ENCODE measurements at places on chromosomes 4 and X.

GRCh38 chr4:153789741-153790499 is 1.0 kb upstream of the SFRP2 start:
- no peak for DNase-seq

DNA sequence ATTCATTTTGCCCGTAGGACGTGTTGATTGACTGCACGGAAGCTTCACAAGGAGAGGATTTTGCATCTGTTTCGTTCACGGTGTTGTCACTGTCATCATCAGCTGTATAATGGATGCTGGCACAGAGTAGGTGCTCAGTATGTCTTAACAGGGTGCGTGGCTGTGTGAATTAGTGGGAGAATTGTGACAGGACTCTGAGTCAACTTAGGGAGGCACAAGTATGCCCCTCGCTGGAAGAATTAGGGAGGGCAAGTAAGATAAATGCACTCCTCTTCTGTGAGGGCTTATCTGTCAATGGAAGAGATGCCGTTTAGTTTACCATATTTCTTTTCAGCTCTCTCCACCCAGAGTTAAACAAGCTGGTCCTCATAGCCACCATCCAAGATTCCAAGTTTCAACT is 107.2 kb downstream of the TRIML1 start:
- DNase-seq = no peak

GRCh38 chrX:7153231-7153630 is 5.3 kb upstream of the PUDP start:
- DNase-seq = no peak

GRCh38 chrX:12804655-12805054 is 13.4 kb downstream of the PRPS2 start:
- no peak for DNase-seq

- DNase-seq = no peak
These were observed 109.1 kb upstream of the BMPR1B start for GRCh38 chr4:94648699-94649098.

Measured in activated naive CD4-positive, alpha-beta T cell treated with anti-CD3 and anti-CD28 coated beads, Interleukin-2, amount 50 U/mL, for 72 hours (primary cell).